Fibroblast of pulmonary artery (primary cell): ENCODE measurements at places on chromosomes 7 and 10.

- no peak for DNase-seq
These were observed 340.4 kb downstream of the PARD3 start for GRCh38 chr10:34474555-34475273.

DNA sequence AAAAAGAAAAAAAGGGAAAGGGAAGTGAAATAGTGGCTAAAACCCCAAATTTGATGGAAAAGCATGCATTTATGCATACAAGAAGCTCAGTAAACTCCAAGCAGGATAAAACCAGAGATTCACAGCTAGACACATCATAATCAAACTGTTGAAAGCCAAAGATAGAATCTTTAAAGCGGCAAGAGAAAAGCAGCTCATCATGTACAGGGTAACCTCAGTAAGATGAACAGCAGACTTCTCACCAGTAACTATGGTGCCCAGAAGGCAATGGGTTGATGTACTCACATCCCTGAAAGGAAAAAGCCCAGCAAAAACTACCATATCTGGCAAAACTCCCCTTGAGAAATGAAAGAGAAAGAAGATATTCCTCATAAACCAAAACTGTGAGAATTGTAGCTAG, 60.4 kb downstream of the TPST1 start:
- DNase-seq, result peak; percentile 46

DNA sequence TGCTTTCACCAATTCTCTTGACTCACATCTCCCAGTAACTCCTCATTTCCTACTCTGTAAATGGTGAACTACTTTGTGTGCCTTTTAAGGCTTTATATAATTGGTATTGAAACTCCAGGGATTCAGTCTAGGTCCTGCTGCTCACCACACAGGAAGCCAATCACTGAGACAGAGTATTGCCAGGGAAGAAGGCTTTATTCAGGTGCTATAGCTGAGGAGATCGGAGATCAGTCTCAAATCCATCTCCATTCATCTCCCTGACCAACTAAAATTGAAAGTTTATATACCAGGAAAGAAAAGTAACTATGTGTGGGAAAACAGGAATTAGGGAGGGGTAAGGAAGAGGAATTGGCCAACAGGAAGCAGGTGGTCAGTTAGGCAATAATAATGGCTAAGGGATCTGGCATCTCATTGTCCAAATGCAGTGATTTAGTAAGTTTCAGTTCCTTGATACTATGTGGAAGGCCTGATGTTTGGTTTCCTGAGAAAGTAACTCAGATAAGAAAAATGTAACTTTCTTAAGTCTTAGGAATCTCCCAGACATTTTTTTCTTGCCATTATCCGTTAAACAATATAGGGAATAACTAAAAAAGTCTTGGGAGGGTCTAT, 10.2 kb upstream of the SDHAF3 start:
- DNase-seq, result peak; percentile 83

- DNase-seq, result no peak
These were observed 399.2 kb upstream of the MKI67 start for GRCh38 chr10:128525444-128525843.

DNA sequence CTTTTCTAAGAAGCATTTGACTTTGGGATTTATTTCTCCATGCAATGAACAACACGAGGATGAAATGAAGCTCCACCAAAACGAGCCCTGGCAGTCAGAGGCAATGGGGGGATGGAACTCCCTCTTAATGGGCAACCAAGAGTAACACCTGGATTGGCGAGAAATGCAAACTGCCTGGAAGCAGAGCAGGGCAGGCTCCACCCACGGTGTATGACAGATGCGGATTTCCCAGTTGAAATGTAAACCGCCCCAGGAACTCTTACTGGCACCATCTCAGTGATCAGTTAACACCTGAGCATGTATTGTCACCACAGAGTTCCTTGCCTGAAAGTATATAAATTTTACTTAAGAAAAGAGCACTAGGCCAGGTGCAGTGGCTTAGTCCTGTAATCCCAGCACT, 47.3 kb upstream of the AUTS2 start:
- DNase-seq, result no peak

DNA sequence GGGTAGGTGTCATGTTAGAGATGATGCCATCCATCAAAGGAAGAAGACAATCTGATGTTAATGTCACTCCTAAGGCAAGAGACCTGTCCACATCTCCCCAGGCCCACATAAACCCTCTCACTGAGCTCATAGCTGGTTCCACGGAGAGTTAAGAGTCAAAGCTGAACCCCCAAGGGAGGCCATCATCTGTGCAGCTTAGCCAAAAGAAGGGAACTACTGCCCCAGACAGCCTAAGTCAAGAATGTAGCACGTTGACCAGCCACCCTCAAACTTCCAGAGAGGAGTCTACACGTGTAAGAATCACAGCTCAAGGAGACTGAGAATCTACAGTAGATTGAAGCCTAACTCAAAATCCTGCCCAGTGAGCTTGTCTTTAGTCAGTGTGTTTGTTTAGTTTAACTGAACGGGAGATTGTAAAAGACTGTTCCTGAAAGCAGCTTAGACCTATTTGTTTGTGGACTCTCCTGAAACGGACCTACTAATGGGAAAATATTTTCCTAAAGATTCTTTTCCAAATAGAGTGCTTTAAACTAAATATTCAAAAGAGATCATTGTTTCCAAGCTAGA, 192.7 kb upstream of the NFE2L3 start:
- DNase-seq, result no peak

- DNase-seq, result no peak
These were observed at the start of gene NPSR1 for GRCh38 chr7:34657632-34658268. TSS of gene NPSR1 (plus strand) at chr7:34658218. CDS start at chr7:34658413, 195 bp downstream.

- DNase-seq, result peak; percentile 92
These were observed 816 bp upstream of the LRRC4 start for GRCh38 chr7:128031901-128032604.

DNA sequence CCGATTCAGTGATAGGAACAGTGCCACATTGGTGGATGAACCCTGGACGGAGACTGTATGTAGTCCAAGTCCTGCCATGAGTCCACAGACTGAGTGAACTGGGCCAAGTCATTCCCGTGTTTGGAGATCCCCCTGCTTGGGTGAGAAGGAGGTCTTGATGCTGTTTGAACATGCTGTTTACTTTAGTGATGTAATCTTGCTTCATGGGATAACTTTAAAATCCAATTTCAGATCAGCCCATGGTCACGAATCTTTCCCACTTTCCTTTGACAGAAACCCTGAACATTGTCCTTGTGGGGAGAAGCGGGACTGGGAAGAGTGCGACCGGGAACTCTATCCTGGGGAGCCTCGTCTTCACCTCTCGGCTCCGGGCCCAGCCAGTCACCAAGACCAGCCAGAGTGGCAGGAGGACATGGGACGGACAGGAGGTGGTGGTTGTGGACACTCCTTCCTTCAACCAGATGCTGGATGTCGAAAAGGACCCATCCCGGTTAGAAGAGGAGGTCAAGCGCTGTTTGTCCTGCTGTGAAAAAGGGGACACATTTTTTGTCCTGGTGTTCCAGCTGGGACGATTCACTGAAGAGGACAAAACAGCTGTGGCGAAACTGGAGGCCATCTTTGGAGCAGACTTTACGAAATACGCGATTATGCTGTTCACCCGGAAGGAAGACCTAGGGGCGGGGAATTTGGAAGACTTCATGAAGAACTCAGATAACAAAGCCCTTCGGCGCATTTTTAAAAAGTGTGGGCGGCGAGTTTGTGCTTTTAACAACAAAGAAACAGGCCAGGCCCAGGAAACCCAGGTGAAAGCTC, 26.6 kb downstream of the GIMAP8 start:
- DNase-seq, result no peak

DNA sequence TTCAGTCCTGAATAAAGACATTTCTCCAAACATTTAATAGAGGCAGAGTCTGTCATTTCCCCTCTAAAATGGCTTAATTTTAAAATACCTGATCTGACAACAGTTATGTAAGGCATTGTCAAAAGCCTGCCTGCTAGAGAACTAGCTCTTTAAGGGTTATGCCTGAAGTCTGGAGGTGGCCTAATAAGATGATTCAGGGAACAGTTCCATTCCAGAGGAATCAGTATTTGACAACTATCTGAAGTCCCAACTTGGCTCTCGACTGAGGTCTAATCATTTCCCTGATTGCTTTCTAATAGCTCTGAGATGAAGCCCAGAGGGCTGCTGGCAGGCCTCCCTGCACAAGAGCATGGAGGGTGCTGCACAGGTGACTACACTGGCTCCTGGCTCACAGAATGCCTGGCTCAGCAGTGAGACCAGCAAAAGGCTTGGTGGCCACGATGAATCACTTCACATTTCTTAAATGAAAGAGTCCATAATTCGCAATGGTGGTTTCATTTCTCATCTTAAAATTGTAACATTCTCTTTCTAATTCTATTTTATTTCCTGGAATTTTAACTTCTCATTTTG, 509.6 kb upstream of the POM121L12 start:
- DNase-seq, result no peak
